ENCODE measurements at places on chromosomes 1 and 21. TPM values are rescaled to one million over a fixed set of nuclear protein-coding genes. Genes with fewer than 3 reads are reported as not detected.

RXFP4 gene
- not detected for total RNA-seq

ARHGEF16 gene
- total RNA-seq: 35.6 TPM

DIRAS3 gene
- total RNA-seq: not detected

EPHB2 gene
- total RNA-seq: 31.5 TPM

MYCL gene
- 7.2 TPM for total RNA-seq
